Stimulated activated CD4-positive, alpha-beta T cell treated with anti-CD3 and anti-CD28 coated beads, Interleukin-1b, Interleukin-23, amount 100 ng/mL, for 24 hours (primary cell): ENCODE measurements at places on chromosomes 11 and 22.

GRCh38 chr11:3837793-3838192 is 3.0 kb downstream of the RHOG start:
- no peak for DNase-seq

DNA sequence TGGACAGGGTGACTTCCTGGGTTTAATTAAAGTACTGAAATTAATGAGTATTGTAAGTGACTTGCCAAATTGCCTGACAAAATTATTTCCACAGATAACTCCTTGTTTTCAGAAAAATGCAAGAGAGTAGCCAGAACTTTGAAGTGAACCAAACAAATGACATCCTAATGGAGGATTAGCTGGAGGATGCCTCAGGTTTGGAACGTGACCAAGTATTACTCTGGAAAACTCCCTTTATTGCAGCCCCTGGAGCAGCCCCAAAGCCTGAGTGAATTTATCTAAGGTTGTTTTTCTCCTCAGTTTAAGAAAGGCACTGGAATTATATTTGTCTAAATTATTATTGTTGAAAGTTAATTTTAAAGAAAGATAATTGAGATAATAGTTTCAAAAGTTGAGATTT is 343.6 kb upstream of the MTNR1B start:
- no peak for DNase-seq

DNA sequence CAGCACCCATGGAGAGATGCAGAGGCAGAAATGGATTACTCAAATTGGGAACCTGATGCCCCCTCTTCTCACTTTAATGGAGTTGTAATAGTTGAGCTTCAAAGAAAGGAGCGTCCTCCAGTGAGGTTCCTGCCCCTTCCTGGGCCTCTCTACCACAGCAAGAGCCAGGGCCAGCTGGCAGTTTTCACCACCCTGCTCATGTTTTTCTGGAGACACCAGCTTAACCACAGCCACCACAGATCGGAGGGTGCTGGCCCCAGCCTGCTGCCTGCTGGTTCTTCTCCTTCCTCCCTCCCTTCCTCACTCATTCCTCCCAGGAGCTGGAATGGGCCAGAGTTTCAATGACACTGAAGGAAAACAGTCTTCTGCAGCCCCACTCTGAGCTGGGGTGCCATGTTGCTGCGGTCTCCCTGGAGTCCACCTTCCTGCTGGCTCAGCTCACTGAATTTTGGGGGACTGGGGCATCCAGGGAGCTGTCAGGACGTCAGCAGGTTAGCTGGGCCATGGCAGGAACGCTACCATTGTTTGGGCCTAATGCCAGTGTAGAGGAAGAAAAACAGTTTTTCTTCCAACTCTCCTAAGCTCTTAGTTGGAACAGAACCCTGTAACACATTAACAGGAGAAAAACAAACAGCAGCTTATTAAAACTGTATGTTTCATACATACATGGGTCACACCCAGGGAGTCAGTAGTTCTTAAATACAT is 57.7 kb downstream of the TRAF6 start:
- DNase-seq = no peak

DNA sequence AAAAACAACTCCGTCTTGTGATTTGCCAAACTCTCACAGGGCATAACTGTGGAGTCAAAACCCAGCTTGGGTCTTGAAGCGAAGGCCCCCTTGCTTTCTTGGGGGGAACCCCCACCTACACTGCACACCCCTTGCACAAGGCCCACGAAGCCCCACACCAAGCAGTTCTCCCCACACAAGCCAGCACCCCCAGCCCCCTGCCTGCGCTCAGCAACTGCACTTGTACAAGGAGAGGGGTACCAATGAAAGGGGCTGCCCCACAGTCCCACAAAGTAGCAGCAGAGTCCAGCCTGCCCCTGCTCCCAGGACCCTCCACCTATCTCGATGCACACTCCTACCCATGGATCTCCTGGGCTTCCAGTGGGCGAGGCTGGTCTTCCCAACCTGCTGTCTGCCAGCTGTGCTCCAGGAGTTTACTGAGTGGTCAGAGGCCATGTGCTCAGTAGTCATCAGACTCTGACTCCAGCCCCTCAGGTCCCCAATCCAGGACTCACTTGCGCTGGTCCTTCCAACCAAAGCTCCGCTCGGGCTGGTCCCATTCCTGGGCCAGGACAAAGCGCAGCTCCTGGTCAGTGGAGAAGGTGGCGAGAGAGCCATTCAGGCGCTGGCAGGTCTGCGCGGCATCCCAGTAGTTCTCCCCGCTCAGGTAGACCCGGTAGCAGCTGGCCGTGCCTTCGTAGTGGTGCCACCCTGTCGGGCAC is 57.7 kb downstream of the DGCR2 start:
- no peak for DNase-seq

- no peak for DNase-seq
Observed at GRCh38 chr11:85196968-85197367, 430.2 kb downstream of the DLG2 start.

DNA sequence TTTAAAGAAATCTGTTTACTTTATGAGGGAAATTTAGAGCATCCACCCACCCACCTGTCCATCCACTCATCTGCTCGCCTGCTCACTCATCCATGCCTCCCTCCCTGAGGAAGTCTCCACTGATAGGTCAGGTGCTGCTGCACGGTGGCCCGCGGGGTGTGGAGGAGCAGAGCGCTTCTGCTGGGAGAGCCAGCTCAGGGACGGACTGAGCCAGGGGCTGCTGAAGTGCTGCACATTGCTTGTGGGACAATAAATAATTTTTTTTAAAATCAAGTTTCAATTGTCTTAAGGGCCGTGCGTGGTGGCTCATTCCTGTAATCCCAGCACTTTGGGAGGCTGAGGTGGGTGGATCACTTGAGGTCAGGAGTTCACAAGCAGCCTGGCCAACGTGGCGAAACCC is 148.9 kb downstream of the TBC1D22A start:
- DNase-seq = no peak

GRCh38 chr11:61266602-61267001 is 25.6 kb downstream of the PGA5 start:
- no peak for DNase-seq

- no peak for DNase-seq
Observed at GRCh38 chr11:122741613-122742300, 86.2 kb downstream of the UBASH3B start.

- DNase-seq = no peak
Observed at GRCh38 chr11:124961972-124962609, 8.1 kb downstream of the CCDC15 start.

DNA sequence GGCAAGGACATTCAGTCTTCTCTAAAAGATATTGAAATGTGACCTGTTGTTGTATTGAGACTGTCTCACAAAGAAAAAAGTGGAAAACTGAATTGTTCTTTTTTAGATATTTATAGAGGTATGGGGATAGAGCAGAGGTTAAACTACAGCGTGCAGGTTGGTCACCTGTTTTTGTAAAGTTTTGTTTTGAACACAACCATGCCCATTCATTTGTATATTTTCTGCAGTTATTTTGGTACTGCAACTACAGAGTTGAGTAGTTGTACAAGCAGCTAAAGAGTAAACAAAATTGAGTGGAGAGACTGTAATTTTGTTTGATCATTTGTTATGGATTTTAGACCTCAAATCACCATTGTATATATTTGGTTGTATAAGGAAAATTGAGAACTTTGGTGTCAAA is 11.3 kb downstream of the EED start:
- no peak for DNase-seq

- no peak for DNase-seq
Observed at GRCh38 chr11:17434108-17434507, 42.5 kb downstream of the ABCC8 start.

GRCh38 chr22:39253435-39254070 is 8.8 kb upstream of the PDGFB start:
- no peak for DNase-seq

- no peak for DNase-seq
Observed at GRCh38 chr22:20751185-20751851, 22.6 kb upstream of the SERPIND1 start.

DNA sequence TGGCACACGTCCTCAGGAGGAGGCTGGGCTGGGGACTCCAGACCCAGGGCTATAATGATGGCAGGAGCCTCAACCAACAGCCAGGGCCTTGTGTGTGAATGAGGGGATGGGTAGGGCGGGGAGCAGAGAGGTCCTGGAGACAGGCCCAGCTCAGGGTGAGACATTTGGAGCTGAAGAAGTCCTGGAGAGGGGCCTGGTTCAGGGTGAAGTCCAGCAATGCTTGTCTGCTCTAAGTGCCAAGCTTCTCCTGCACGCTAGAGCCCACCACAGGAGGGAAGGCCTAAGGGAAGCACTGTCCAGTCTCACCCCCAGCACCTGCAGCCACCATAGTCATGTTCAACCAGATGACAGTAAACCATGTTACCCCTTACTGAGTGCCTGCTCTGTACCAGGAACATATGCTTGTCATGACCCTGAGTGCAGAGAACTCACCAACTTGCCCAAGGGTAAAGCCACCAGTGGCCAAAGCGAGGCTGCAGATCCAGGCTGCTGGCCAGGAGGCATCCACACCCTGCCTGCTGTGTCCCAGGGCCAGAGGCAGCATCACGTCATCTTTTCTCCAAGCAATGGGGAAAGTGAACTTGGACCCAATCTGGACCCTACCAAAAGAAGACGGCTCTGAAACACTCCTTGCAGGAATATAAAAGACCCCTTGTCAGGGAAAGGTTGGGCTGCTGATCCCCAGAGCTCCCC is 24.0 kb downstream of the LMO1 start:
- no peak for DNase-seq

GRCh38 chr11:34245041-34245440 is 112.8 kb downstream of the ABTB2 start:
- no peak for DNase-seq

DNA sequence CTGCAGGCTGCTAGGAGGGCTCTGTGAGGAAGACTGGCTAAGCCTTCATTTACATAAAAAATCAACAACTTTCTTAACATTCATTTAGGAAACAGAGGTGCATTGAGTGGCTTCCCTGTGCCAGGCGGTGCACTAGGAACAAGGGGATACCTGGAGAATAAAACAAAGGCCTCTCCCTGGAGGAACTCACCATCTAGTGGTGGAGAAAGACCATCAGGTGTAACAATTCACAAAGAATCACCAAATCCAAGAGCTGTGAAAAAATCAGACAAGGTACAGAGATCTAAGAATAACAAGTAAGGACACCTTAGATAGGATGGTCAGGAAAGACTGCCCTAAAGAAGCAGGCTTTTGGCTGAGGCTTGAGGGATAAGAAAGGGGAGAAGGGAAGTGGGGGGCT is 40.3 kb downstream of the CSNK2A3 start:
- DNase-seq = no peak

DNA sequence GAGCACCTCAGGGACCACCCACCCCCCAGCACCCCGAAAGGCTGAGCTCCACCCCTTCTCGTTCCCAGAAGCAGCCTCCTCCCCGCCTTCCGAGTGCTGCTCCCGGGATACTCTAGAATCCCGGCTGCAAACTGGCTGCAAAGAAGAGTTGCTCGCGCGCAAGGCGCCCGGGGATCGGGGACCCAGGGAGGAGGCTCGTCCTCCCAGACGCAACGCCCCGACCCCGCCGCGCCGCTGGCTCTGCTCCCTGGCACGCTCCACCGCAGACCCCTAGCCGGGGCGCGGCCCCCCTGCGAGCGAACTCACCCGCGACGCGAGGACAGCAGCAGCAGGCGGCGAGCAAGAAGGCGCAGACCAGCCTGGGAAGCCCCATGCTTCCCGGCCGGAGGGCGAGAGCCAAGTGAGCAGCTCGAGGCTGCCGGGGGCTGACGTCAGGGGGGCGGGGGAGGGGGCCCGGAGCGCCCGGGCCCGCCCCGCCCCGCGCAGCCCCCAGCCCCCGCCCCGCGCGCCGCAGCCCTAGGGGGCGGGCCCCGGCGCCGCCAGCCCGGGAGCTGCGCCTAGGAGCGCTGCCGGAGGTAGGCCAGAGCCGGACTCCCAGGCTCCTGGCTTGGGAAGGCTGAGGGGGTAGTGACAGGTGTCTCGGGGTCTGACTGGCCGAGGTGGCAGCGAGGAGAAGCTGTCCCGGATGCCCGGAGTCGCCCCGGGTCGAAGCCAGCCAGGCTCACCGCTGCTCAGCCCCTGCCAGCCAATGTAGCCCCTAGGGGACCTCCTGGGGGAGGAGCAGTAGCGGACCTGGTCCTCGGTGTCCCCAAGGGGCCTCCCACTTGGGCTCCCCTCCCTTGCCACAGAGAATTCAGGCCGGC is at the start of gene MCAM:
Gene MCAM, minus strand, starts transcription at position 402 of the 863 bp plus-strand sequence. Its CDS starts 29 bp downstream, at position 373.
- no peak for DNase-seq

DNA sequence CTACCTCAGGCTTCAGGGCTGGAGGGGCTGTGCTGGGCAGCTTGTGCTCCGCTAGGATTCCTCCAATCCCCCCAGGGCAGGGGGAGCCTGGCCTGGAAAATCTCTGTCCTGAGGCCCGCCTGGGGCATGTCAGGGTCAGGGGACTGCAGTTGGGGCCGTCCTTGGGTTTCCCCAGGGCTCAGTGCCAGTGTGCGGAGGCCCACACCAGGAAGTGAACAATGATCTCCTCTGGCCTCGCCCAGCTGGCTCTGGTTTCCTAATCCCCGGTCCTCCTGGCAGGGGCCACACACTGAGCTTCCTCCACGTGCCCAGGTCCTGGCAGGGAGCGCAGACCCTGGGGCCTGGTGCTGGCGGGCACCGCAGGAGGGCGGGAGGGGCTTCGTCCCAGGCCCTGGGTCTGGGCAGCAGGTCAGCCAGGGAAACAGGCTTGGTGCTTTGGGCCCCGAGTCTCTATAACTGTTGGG is 1.4 kb upstream of the MUC2 start:
- no peak for DNase-seq

DNA sequence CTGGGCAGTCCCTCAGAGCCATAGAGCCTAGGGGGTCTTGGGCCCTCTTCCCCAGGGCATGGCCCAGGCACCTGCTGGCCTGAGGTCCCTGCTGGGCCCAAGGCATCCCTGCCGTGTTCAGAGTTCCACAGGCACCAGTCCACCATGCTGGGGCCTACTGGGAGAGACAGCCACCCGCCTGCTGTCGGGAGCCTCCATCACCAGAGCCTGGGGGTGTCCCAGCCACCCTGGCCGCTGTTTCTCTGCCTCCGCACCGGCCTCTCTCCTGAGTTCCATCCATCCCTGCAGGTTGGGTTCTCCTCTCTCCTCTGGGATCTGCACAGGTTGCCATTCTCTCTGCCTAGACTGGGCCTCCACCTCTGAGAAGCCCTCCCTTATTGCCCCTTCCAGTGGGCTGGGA is 68.6 kb downstream of the KCNQ1 start:
- no peak for DNase-seq

DNA sequence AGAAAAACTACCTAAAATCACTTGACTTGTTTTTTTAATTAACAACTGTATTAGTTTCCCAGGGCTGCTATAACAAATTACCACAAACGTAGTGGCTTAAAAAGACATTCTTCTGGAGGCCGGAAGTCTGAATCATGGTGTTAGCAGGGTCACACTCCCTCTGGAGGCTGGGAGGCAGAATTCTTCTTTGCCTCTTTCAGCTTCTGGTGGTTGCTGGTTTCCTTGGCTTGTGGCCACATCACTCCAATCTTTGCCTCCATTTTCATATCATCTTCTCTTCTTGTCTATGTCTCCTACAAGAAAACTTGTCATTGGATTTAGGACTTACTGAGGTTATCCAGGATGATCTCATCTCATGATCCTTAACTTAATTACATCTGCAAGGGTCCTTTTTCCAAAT is 7.4 kb upstream of the INCENP start:
- DNase-seq = no peak
